Right kidney (tissue), 9 donors: ENCODE measurements at places on chromosomes 1 and 21.

GRCh38 chr1:157696966-157697628 is 3.5 kb downstream of the FCRL3 start:
- DNase-seq, result no peak

- no peak for DNase-seq
Measured at GRCh38 chr1:207810173-207810572, 58.3 kb downstream of the CD46 start.

DNA sequence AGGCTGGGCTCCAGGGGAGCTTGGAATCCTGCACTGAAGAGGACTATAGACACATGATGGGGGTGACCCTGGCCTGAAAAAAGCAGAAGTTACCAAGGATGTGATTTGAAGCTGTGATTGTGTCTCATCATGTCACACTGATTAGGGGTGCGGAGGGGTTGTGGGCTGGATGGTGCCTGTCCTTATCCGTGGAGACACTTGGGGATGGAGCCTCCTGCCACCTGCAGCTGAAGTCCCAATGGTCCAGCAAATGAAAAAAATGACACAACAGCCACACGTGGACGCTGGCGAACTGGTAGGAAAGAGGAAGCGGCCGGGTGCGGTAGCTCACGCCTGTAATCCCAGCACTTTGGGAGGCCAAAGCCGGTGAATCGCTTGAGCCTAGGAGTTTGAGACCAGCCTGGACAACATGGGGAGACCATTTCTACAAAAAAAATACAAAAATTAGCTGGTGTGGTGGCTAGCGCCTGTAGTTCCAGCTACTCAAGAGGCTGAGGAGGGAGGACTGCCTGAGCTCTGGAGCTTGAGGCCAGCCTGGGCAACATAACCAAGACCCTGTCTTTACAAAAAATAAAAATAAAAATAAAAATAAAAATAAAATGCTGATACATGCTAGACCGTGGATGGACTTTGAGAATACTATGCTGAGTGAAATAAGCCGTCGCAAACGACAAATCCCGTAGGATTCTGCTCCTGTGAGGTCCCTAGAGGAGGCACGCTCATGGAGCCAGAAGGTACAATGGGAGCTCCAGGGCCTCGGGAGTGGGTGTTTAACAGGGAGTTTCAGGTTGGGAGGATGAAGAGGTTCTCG is 838 bp upstream of the IBA57 start:
- DNase-seq, result no peak

- DNase-seq, result no peak
Measured at GRCh38 chr1:83131692-83131955, 867.3 kb downstream of the TTLL7 start.

- no peak for DNase-seq
Measured at GRCh38 chr1:152520561-152521090, 6.3 kb downstream of the CRCT1 start.

DNA sequence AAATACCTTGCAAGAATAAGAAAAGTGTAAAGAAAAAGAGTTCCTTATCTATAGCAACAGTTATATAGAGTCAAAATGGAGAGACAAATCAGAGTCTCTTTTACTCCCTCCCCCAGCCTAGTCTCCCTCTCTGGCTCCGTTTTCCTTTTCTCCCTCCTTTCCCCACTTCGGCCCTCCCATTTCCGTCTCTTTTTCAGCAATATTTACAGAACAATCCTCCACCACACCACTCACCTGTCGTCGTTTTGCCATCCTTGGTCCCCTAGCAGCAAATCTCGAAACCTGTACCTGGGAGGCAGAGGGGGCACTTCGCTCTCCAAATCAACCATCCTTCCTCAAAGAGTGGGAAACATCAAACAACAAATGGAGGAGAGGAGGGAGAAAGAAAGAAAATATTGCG is 259 bp downstream of the KCNT2 start:
- no peak for DNase-seq

DNA sequence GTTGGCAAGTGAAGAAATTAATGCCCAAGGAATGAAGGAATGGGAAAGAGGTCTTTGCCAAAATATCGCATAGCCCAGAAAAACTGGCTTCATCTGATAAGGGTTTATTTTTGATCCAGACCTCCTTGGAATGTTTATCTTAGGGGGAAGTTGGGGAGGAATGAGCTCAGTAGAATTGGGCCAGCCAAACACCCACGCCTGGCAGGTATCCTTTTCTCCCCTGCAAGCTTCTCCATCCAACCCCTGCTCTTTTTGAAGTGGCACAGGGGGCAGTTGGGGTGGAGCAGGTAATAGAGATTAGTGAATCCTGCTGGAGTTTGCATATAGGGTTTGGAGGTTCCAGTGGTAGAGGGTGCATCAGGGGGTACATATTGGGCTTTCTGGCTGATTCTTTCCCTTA is 21.1 kb downstream of the INTS3 start:
- DNase-seq, result no peak

DNA sequence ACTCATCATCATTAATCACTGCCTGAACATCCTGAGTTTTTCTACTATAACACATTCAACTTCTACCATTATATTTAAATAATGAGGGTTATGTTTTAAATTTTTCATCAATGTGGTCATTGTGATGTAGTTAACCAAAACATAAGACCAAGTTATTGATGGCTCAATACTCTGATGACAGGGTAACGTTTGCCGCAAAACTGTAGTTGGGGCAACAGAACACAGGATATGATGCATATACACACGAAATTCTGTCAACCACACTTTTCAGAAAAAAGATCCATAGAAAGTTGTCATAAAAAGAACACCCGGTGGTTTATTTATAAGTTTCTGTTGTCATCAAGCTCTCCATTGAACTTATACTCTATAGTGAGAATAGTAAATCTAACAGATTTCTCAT is 121.7 kb upstream of the COL11A1 start:
- no peak for DNase-seq

- no peak for DNase-seq
Measured at GRCh38 chr1:245656189-245656717, 501.5 kb downstream of the KIF26B start.

DNA sequence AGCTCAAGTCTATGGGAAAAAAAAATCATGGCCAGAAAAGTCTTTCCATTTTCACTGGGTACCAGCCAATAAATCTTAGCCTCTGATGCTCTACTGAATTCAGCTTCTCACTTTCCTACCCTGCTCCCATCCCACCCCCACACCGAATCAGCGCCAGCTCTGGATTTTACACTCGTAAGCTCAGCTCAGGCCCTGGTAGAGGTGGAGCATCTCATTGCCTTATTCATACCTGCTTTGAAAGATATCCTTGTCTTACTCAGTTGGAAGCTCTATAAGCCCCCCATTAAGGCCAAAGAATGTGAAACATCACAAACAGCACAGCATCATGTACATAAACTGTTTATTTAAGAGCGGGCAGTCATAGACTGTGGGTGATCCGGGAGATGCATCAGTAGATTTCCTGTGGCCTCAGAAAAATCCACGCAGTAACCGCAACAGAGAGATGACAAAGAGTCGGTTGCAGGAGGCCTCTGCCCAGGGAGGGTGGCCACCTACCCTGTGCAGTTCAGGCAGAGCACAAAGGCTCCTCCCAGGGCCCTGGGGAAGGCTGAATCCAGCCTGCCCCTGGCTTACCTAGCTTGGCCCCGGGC is 36.4 kb upstream of the ETS2 start:
- DNase-seq, result no peak

- peak; percentile 18 for DNase-seq
Measured at GRCh38 chr21:35400233-35400939, 351.3 kb upstream of the RUNX1 start.

DNA sequence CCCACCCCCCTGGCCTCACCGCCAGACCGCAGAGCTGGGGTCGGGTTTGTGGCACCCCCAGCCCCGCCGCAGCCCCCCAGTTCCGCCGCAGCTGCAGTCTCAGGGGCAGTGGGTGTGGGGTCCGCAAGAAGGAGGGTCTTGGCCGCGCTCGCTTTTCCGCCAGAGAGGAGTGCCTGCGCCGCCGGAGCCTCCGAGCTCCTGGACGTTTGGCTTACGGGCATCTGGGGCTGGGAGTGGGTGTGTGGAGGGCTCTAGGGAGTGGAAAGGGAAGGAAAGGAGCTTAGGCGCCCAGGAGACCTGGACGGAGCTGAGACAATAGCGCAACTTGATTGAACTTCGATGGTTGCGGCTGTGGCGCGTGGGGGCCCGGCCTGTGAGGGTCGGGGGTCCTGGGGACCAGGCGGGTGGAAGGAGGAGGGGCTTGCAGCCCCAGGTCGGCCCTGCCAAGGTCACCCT is 88.8 kb upstream of the IPO9 start:
- DNase-seq, result peak; percentile 54

- no peak for DNase-seq
Measured at GRCh38 chr1:43973981-43974442, 748 bp upstream of the ATP6V0B start.

DNA sequence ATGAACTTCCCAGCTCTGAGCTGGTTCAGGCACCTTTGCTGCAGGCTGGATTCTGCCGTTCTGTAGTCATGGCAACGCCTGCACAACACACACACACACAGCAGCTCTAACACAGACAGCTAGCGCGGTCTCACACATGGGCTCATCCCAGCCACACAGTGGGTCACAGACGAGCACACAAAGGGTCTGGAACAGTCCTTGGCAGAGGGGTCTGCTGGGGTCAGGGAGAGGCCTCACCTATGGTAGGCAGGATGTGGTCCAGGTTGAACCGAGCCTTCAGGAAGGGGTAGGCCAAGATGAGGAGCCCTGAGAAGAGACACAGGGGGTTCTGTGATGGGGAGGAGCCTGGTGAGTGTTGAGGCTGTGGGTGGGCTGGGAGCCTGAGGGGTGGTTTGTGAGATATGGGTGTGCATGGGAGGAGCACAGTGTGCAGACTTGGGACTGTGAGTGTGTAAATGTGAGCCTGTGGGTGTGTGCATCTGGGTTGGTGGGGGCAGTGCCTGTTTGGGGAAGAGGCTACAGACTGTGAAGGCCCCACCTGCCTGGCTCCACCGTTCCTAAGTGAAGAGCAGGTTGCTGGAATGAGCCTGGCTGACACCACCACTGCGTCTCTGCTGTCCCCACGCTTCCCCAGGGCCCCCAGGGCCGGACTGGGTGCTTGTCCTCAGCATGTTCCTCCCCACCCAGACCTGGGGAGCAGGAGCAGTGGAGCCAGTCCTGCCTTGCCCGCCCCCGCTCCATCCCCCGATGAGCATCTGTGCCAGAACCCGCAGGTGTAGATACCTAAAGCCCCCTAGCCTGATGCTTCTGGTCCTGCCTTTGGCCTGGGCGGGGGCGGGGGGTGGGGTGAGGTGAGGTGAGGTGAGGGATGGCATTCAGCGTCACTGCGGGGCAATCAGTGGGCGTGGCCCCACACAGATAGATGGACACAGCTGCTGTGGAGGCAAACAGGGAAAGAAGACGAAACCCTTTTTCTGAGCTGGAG is 1.5 kb downstream of the KNCN start:
- no peak for DNase-seq

DNA sequence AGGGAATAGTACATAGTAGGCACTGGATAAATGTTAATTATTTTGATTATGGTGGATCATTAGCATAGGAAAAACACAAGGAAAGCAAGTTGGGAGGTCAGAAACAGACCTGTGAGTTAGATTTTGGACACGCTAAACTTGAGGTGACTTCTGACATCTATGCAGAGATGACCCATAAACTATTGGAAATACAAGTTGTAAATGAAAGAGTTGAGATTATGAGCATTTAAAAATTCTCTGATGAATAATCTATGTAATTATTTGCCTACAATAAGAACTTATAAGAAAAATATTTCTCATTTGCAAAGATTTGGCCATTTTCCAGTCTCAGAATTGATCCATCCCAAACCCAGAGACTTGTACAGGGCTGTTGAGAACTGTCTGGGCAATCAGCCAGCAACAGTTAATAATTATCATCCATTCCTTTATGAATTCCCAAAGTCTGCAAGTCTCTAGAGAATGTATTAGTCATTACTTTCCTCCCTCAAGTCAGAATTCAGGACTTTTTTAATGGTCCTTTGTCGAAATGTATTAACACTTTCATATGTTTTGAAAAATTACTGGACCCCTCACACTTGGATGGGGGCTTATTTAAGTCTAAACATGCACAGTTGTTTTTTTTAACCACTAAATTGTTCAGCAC is 19.4 kb upstream of the SLAMF6 start:
- no peak for DNase-seq
